ENCODE measurements at places on chromosomes 12 and 14.

- DNase-seq: no peak
These were observed 46.6 kb downstream of the AKAP6 start for GRCh38 chr14:32375663-32376062.

GRCh38 chr12:117853600-117853999 lies 115.2 kb downstream of the KSR2 start:
- DNase-seq: no peak

DNA sequence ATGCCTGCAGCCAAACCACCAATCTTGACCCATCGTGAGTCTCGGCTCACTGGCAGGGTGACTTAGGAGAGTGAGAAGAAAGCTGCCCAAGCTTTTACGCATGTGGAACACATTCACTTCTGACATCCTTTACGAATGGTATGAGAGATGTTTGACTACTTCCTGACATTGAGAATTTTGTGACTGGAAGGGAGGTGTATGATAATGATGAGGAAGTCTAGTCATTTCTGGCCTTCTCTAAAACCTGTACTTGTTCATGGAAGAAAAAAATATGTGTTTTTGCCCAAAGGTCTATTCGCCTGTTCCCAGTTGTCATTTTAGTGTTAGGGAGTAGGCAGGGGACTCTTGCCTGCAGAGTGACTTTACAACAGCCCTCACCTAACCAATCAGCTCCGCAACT lies 227.2 kb upstream of the ATP2B1 start:
- no peak for DNase-seq

DNA sequence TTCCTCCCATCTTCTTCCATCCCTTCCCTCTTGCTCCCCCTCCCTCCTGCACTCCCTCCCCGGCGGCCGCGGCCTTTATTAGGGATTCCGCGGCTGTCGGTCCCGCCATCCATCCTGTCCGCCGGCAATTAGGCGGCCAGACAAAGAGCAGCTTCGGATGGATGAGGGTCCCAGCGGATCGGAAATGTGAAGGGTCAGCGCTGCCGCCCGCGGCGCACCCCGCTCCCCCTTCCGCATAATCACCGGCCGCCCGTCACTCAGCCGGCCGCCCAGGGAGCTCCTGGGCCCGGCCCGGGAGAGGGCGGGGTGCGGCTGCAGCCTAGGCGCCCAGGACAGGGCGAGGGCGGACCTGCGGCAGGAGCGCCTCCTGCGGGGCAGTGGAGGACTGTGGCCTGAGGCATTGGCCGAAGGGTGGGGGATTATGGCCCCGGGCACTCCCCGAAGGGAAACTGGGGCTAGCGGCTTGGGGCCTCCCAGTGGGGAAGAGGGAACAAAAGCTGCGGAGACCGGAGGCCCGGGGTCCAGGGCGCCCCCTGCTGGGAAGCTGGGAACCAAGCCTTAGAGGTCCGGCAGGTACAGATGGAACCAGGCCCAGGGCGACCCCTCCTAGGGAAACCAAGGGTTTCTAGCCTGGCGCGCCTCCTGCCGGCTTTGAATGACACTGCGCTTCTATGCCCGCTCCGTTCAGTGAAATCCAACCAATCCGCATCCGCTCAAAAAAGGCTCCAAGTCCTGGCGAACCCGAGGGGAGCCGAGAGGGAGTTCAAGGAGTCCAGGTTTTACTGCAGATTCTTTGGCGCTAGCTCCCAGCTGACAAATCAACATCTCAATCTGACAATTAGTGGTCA lies 4.4 kb upstream of the DNAJC22 start:
- peak; percentile 53 for DNase-seq

GRCh38 chr12:93121729-93122488 lies 192.8 kb upstream of the EEA1 start:
- DNase-seq: no peak

DNA sequence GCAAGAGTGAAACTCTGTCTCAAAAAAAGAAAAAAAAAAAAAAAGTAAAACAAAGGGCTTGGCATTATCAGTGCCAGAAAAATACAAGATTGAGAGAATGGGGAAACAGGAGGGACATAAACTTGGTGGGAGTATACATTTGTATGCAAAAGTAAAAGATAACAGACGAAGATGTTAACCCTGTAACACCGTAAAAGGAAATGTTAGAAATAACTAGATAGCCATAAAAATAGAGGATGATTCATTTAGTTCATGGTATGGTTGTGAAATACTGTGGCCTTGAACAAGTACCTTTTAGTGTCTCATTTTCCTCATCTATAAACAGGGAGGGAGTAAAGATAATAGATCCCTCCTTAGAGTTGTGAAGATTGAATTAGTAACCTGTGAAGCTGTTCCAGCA lies 33.3 kb downstream of the ATP2A2 start:
- no peak for DNase-seq

GRCh38 chr14:105358943-105359342 lies 39.4 kb upstream of the TEX22 start:
- DNase-seq: no peak

- DNase-seq: no peak
These were observed 26.5 kb downstream of the WDHD1 start for GRCh38 chr14:55000381-55000780.

DNA sequence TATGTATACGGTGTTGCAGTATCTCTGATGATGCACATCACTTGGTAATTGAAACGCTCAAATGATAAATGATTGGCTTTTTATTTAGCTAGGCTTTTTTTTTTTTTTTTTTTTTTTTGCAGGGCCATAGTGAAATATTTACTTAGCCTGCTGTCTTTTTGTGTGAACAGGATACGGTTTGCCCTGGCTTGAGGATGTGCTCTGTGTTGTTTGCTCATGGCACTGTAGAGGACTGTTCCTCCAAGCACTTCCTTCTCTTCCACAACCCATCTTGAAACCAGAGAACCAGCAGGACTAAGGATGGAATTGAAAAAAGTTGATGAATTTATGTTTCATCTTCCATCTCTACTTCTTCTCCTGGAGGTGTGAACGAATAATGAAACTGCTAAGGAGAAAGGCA lies 15.5 kb upstream of the SSPN start:
- DNase-seq: no peak

DNA sequence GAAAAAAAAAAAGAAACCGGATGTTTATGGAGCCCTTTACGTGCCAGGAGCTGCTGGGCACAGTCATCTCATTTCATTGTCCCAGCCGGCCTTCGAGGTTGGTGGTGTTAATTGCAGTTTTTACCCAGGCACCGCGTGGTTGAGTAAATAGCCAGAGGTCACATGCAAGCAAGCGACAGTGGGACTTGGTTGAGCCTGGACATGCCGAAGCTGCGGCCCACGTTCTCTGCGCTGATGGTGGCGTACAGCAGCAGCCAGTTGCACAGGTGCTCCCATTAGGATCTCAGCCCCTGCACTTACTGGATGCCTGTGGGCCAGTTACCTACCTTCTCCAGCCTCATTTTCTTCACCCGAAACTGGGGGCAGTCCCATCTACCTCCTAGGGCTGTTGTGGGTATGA lies 54.0 kb downstream of the TSPAN9 start:
- no peak for DNase-seq

DNA sequence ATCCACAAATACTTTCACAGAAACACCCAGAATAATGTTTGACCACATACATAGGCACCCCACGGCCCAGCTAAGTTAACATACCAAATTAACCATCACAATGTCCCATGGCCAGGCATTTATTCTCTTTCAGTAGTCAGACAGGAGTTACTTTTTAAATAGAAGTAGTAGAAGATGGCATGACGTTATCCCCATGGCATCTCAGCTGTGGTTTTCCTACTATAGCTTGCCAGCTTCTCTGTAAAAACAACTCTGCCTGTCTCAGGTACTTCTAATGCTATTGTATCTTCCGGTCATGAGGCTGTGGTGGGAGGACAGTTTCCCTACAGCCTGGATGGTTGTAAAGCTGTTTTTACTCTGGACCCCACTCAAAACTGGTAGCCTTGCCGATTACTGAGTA lies 19.3 kb downstream of the CTSG start:
- DNase-seq: no peak

- no peak for DNase-seq
These were observed 24.3 kb upstream of the ANO2 start for GRCh38 chr12:5969156-5969973.

DNA sequence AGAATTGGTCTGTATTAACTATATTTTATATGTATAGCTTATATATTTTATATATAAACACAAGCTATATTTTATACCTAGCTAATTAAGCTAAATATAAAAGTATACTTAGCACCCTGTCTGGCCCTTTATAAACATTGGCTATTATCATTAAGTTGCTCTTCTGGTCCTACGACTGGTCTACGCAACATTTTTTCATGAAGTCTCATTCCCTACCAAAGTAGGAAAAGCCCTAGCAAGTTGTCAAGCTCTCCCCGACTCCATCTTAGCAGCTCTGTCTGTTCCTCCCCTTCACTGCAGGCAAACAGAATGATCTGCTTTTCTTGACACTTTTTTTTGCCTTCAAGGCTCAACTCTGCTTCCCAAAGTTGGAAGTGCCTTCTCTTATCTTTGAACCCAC lies 36.7 kb upstream of the ELK3 start:
- no peak for DNase-seq

DNA sequence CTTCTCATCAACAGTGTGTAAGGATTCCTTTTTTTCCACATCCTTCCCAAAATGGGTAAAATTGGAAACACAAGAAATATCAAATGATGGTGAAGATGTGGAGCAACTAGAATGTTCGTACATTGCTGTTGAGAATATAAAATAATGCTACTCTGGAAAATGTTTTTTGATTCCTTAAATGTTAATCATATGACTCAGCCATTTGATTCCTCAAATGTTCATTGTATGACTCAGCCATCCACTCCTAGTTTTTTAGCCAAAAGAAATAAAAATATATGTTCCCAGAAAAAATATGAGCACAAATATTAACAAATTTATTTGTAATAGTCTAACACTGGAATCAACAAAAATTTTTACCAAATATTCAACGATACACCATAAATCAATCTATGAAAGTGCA lies 1108.6 kb downstream of the LRFN5 start:
- no peak for DNase-seq

- DNase-seq: no peak
These were observed 46.5 kb upstream of the GALNT9 start for GRCh38 chr12:132375747-132376463.

- DNase-seq: no peak
These were observed 160.1 kb downstream of the SUDS3 start for GRCh38 chr12:118536306-118536906.

GRCh38 chr14:31026077-31026449 lies at the start of gene STRN3:
Gene STRN3 (minus strand): TSS chr14:31026379. CDS start chr14:31026185, 194 bp downstream.
- no peak for DNase-seq

- DNase-seq: no peak
These were observed 70.6 kb downstream of the KIF21A start for GRCh38 chr12:39372204-39372925.

DNA sequence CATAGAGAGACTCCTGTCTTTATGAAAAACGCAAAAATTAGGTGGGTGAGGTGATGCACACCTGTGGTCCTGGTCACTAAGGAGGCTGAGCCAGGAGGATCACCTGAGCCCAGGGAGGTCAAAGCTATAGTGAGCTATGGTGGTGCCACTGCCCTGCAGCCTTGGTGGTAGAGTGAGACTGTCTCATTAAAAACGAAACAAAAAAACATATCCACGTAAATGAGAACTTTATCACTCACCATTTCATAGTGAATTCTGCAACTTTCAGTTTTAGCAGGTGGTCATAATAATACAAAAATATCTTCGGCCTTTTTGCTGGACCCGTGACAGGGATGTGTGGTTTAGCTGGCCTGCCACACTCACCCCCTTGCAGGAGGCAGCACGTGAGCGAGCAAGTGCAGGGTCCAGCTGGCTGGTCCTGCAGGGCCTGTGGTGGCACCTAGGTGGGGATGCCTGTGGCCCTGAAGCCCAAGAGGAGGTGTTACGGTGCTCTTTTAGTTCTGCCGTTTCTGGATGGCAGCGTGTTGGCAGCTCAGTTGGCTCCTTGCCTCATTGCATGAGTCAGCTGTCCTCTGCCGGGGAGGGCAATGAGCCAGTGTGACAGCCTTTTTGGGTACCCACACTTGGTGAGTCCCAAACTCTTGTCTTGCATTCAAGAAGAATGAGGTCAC lies 1330.7 kb upstream of the TMEM132C start:
- no peak for DNase-seq

DNA sequence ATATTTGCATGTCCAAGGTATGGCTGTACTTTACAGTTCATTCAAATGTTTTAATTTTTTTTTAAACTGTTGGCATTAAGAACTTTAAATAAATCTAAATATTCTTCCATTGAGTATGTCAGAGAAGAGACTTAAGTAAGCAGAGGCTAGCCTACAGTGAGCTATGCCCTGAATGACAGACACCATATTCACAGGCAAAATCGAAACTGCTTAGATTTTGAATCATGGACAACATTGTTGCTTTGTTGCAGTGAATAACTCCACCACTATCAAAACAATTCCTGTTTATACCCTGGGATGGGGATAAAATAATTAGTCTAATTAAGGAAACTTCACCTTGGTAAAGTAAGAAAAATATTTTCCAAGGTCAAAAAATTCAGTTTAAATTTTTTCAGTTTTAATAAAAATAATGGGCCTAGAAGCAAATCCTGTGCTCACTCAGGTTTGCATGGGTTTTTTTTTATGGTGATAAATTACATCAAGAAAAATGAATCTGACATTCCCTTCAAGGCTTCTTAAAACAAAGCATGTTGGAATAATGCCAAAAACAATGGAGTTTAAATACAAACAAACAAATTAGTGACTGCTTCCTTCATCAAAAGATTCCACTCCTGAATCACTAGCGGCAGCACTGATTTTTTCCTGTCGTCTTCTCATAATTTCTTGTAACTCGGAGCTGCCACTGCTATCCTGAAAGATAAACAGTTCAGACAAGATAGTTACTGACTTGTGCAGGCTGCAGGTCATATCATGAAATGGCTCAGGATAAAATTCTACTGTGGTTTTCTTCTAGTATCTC lies 168.2 kb downstream of the EPS8 start:
- DNase-seq: no peak

DNA sequence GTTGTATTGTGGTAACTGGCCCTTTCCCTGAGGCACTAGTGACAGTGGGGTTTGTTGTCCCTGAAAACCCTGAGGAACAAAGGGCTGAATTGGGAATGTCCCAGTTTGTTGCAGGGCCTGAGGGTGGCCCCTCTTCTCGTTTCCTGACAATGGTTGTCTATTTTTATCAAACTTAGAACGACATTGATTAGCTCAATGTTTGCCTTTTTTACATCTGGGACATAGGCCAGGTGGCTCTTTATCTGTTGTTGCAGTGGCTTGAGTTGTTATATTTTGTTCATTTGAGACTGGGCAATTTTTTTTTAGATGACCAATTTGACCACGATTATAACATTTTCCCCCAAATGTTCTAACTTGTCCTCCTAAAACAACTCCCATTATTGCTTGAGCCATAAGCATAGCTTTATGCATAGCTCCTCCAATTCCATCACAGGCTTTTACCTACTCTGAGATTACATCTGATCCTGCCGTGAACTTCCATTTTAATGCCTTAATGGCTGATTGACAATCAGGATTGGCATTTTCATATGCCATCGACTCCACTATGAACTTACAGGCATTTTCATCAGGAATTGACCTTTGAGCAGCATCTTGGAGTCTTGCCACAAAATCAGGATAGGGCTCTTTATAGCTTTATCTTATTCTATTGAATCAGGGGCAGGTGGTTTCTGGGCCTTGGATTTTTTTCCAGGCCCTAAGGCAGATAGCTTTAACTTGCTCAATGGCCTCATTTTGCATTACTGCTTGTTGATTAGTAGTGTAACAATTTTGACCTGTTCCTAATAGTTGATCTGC lies 604.3 kb downstream of the ALG10 start:
- no peak for DNase-seq

GRCh38 chr14:51609955-51610283 lies 41.8 kb upstream of the FRMD6 start:
- no peak for DNase-seq

All from amniotic stem cell (primary cell).